ENCODE measurements at places on chromosomes 3 and 15.

- DNase-seq: no peak
Measured at GRCh38 chr3:165713479-165713878, 123.7 kb downstream of the BCHE start.

GRCh38 chr15:89870006-89870405 is 23.8 kb downstream of the AP3S2 start:
- DNase-seq: no peak

- DNase-seq: no peak
Measured at GRCh38 chr3:61674596-61674995, 113.2 kb downstream of the PTPRG start.

GRCh38 chr15:70741677-70742293 is 21.6 kb downstream of the UACA start:
- no peak for DNase-seq

DNA sequence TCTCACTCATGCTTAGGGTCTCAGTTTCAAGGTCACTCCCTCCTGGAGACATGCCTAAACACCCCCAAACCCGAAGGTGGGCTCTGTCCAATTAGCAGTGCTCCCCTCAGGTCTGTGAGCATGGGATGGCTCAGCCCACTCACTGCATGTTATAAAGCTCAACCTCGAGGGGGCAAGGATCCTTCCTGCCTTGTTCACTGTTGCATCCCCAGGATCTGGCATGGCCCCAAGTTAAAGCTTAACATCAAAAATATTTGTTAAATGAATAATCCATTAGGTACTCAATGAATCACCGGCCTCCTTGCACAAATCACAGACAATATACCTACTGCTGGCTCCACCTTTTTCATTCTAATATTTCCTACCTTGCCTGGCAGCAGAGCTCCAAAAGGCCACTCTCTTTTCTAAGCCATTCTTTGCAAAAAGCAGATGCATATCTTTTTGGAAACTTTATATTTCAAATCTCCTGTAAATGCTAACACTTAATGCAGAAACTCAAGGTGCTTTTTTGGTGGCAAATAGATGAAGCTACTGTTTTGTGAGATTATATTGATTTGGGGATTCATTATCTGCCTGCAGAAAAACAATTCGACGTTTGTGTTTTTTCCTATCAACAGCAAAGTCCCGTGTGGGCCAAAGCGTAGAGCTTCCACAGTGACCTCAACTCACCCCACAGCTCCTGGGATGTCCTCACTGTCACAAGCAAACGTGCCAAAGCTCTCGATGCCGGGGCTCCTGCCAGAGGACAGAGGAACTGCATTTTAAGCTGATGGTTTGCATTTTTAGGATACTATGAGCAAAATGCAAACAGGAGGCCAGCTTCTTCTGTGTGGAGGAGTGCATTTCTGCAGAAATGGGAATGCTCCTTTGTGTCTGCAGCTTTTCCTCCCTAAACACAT is 35.4 kb downstream of the PCOLCE2 start:
- DNase-seq: no peak

GRCh38 chr3:30626443-30627180 is 20.2 kb downstream of the TGFBR2 start:
- DNase-seq: no peak

- no peak for DNase-seq
Measured at GRCh38 chr3:37934631-37935289, 55.8 kb upstream of the VILL start.

GRCh38 chr3:123807820-123808219 is 76.3 kb downstream of the MYLK start:
- DNase-seq: no peak

- no peak for DNase-seq
Measured at GRCh38 chr3:151867666-151868065, 5.8 kb upstream of the SUCNR1 start.

DNA sequence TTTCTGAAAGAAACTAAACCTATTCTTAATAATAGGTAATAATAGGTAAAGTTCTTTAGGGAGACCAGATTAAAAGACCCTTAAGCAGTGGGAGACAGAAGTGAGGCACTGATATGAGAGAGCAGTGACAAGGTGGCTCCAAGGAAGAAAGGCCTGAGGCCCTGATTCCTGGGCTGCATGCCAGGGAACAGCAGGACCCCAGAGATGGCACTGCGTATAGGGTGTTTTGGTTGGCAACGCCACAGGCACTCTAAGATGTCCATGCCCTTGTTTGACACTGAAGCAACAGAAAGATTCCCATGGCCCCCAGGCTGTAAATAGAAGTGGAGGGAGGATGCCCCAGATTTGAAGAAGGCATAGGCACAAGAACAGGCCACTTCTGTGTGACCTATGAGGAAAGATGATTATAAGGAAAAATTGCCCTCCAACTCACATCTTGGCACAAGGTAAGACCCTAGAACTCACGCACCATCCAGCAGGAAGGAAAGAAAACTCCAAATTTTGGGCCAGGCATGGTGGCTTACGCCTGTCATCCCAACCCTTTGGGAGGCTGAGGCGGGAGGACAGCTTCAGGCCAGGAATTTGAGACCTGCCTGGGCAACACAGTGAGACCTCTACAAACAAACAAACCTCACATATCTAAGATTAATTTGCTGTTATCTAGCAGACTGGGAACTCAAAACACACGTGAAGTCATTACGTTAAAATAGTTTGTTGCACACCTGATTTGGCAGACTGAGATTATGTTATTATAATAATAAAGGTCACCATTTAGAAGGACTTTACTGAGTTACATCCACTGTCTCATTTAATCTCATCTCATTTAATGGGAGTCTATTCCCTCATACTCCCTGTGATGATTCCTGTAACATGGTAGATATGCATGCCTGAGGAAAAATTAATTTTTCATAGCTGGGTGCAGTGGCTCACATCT is 10.5 kb upstream of the BLM start:
- DNase-seq: no peak

DNA sequence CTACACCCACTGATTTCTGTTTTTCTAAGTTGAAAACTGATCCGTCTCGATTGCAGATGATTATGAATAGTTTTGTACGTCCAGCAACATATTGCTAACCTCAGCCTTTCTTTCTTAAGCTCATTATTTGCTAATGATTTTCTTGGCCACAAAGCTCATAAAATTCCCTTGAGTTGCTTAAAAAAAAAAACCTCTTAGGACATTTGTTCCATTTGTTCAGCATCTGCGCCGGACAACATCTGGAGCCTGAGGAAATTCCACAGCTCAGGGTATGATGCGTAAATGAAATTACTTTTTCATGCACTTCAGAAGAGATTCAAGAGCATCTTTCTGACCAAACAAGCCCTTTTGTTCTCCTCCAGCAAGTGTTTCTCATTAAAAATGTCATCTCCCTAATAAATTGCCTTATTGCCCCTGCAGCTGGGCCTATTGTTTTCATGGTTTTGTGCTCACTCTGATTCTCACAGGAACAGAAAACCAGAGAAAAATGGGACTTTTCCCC is 249.1 kb upstream of the MCTP2 start:
- DNase-seq: no peak

DNA sequence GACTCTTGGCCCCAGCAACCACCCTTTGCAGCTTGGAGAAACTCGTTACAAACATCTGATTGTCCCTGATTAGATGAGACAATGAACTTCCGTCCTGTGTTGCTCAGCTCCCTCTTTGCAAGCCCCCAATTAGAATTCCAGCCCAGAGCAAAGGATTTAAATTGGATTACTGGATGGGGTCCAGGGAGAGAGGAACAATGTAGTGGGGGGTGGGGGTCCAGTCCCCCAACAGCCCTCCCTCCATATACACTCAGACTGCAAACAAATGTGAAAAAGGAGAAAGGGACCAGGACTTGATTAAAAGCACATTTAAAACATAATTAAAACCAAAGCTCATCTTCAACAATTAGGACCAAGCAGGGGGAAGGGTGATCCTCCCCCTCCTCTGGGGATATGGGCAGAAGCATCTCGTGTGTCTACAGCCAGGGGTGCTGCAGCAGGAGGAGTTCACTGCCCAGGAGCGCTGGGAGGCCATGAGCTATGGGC is 71.7 kb upstream of the TMEM115 start:
- no peak for DNase-seq

GRCh38 chr3:189748046-189748445 is 116.9 kb downstream of the TP63 start:
- DNase-seq: no peak

GRCh38 chr15:94834494-94834893 is 603.1 kb downstream of the MCTP2 start:
- no peak for DNase-seq

DNA sequence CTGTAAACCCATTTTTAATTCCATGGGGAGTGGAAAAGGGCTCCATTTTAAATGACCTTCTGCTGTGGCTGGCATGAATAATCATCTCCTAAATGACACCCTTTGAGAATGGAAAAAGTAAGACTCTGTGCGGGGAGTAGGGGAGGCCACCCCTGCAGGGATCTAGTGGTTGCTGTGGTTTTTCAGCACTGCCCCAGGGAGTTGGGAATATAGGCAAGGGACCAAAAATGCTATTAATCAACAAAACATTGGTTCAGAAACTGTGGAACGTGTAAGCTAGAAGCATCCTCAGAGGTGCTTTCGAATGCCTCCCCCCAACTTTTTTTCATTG is 30.1 kb upstream of the ADAMTS7 start:
- DNase-seq: no peak

- no peak for DNase-seq
Measured at GRCh38 chr15:33243869-33244268, 49.4 kb upstream of the FMN1 start.

- DNase-seq: no peak
Measured at GRCh38 chr15:73287019-73287418, 81.7 kb downstream of the HCN4 start.

- no peak for DNase-seq
Measured at GRCh38 chr15:40894681-40895448, 615 bp downstream of the VPS18 start.

GRCh38 chr3:105616374-105617121 is 249.8 kb downstream of the ALCAM start:
- DNase-seq: no peak

DNA sequence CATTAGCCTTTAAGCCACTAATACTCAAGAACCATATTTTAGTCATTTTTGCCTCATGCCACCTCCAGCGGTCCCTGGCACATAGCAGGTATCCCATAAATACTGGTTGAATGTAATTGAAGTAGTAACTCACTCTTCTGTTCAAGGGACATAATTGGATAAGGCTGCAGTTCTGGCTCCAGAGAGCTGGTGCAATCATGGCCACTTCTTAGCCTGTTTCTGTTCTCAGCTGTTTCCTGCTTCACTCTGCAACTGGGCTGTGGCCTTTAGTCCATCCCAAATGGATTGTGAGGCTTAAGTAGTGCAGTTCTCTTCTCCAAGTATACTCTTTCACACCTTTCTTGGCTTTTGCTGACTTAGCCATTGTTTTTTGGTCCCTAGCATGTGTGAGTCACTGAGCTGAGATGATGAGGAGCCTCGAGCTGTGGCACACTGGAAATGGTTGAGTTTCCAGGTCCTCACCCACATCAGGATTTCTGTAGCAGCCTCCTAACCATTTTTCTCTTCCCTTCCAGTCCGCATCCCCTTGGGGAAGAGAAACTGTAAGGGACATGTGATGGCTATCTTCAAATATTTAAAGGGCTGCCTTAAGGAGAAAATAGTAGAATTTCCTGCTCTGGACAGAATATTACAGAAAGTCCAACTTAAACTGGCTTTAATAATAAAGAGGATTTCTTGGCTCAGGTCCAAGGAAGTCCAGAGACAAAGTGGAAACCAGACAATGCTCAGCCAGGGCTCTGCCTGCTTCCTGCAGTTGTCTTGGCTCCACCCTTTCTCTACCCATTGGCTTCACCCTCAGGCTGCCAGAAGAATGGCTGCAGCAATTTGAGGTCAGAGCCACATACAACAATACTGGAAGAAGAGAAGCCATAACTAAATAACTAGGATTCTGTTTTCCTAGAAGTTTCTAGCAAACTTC is 305.4 kb upstream of the ROPN1 start:
- DNase-seq: no peak

DNA sequence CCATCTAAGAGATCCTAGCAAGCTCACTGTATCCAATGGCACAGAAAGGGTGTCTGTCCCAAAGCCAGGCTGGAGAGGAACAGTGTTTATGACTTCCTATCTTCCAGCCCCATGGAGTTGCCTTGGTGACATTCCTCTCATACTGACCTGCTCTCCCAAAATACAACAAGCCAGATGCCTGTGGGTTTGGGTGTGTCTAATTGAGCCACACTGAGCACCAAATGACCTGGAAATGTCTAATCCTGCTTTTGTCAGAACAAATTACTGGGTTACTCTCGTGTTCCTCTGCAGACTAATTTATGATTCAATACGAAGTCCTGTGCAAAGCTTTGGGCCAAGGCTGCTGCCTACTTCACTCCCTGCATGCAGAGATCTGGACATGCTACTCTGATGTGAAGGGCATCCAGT is 98.1 kb upstream of the STRIT1 start:
- DNase-seq: peak; percentile 36

GRCh38 chr3:188537606-188538005 is 383.6 kb downstream of the LPP start:
- no peak for DNase-seq

DNA sequence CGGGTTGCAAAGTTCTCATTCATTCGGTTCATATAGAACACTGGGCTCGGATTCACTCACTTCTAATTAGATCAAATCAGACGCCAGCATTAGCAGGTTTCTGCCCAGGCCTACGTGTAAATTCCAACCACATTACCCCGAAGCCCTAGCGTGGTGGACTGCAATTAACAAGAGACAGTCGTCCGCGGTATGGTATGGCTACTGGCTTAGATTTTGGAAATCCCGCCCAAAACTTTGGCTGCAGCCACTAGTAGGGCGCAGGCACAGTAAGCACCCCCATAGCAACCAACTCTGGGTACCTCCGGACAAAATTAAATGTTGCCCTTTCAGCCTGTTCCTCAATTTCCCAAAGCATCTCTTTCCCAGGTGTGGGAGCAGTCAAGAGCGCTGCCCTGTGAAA is 771 bp downstream of the RARRES1 start:
- no peak for DNase-seq

- no peak for DNase-seq
Measured at GRCh38 chr15:88699861-88700260, 61.0 kb downstream of the ISG20 start.

GRCh38 chr3:87041191-87041590 is 50.2 kb upstream of the VGLL3 start:
- no peak for DNase-seq

DNA sequence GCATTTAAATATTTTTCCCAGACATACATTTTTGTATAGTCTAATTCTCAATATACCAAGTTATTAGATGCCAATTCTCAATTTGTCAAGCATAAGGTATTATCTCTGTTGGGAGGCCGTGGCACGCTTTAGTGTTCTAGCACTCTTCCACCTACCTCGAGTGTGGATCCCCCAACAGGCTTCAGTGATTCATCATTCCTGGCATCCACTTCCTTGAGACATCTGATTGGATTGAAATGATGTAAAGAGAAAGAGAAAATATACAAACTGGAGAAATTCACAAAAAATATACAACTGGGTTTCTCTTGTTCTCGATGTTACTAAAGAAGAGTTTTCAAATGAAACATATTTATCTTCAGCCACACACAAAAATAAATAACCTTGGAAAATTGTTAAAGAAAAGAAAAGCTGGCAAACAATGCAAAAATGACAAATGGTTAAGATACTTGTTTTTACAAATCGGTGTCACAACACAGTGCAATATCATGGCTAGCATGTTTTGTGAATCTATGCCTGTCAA is 218.0 kb upstream of the CDIN1 start:
- no peak for DNase-seq
